ENCODE measurements at places on chromosomes 13 and 19. TPM values are rescaled to one million over a fixed set of nuclear protein-coding genes. Genes with fewer than 3 reads are reported as not detected.

SIGLEC14 gene
- total RNA-seq, result not detected

GPR4 gene
- not detected for total RNA-seq

GFY gene
- not detected for total RNA-seq

CYP4F11 gene
- not detected for total RNA-seq

MLLT1 gene
- 40.5 TPM for total RNA-seq

DNA sequence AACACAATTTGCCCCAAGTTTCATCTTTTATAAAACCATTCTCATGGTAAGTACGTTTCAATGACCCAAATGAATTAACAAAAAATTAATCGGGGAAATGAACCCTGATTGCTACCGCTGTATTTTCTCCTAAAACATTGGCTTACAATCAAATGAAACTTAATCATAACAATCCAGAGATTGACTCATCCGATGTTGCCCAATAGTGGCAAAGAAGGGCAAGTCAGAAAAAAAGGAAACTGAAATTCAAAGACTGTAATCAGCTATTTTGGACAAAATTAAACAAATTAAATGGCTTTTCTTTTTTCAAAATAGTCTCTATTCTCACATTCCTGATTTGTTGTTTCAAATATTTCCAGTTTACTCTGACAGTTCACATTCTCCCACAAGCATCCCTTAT is 3.9 kb upstream of the ACOD1 start:
- no peak overlapping the region for H3K4me3 ChIP-seq
- no peak overlapping the region for H3K27ac ChIP-seq
- no peak for DNase-seq
- peaks cover 2% of the 10 kb centered on the region for H3K27me3 ChIP-seq

- H3K27ac ChIP-seq, result no peak overlapping the region
- H3K4me3 ChIP-seq, result no peak overlapping the region
- peaks cover 25% of the 10 kb centered on the region for H3K36me3 ChIP-seq
- H3K27me3 ChIP-seq, result no peaks in the 10 kb centered on the region
- no peaks in the 10 kb centered on the region for H3K4me1 ChIP-seq
- DNase-seq, result no peak
Measured at GRCh38 chr19:53172889-53173288, 14.0 kb upstream of the ZNF347 start.

- no peaks in the 10 kb centered on the region for H3K27me3 ChIP-seq
- H3K36me3 ChIP-seq, result peaks cover 18% of the 10 kb centered on the region
Measured at GRCh38 chr19:6249296-6249695, 30.5 kb downstream of the MLLT1 start.

GRCh38 chr13:110045202-110045601 is 258.8 kb upstream of the IRS2 start:
- H3K27me3 ChIP-seq, result peaks cover 5% of the 10 kb centered on the region
- no peak overlapping the region for H3K4me3 ChIP-seq
- DNase-seq, result no peak
- H3K27ac ChIP-seq, result no peak overlapping the region

- peaks cover 9% of the 10 kb centered on the region for H3K36me3 ChIP-seq
- no peak overlapping the region for H3K4me3 ChIP-seq
- peaks cover 8% of the 10 kb centered on the region for H3K4me1 ChIP-seq
- no peak for DNase-seq
- H3K27me3 ChIP-seq, result peaks cover 16% of the 10 kb centered on the region
- H3K27ac ChIP-seq, result no peak overlapping the region
Measured at GRCh38 chr19:44712864-44713515, 14.0 kb downstream of the CEACAM16 start.

DNA sequence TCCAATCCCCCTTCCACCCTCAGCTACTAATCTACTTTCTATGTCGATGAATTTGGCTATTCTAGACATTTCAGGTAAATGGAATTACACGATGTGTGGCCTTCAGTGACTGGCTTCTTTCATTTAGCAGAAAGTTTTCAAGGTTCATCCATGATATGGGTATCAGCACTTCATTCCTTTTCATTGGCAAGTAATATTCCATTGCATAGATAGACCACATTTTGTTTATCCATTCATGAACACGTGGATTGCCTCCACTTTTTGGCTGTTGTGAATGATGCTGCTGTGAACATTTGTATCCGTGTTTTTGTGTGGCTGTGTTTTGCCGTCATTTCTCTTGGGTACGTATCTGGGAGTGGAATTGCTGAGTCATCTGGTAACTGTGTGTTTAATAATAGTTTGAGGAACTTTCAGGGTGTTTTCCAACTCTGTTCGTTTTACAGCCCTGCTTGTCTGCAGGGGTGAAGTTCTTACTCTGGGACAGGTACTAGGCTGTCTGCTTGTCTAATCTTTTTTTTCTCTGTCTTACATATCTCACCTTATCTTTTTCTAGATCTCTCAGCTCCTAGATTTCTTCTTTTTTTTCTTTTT is 32.5 kb downstream of the MARK4 start:
- DNase-seq, result no peak
- no peaks in the 10 kb centered on the region for H3K4me1 ChIP-seq
- H3K36me3 ChIP-seq, result peaks cover 11% of the 10 kb centered on the region
- H3K27me3 ChIP-seq, result no peaks in the 10 kb centered on the region
- no peak overlapping the region for H3K4me3 ChIP-seq
- no peak overlapping the region for H3K27ac ChIP-seq

GRCh38 chr19:16325161-16325527 is 518 bp downstream of the KLF2 start:
- H3K27me3 ChIP-seq, result peaks cover 48% of the 10 kb centered on the region
- DNase-seq, result peak; percentile 66

DNA sequence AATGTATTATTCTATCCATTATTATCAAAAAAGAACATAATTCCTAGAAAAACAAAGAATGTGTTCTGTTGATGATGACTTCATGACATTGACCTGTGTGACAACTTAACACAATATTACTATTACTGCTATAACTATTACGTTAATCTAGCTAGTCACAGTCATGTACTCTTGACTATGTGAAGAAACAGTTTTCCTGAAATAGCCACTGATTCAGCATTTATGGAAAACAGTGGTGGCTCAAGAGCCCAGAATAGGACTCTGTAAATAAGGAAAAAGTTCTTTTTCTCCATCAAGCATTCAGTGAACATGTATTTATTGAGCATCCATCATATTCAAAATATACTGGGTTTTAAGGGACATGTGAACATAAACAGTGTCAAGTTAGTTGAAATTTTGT is 93.5 kb downstream of the COG6 start:
- H3K4me3 ChIP-seq, result no peak overlapping the region
- DNase-seq, result no peak
- no peaks in the 10 kb centered on the region for H3K27me3 ChIP-seq
- no peaks in the 10 kb centered on the region for H3K4me1 ChIP-seq
- no peak overlapping the region for H3K27ac ChIP-seq

DNA sequence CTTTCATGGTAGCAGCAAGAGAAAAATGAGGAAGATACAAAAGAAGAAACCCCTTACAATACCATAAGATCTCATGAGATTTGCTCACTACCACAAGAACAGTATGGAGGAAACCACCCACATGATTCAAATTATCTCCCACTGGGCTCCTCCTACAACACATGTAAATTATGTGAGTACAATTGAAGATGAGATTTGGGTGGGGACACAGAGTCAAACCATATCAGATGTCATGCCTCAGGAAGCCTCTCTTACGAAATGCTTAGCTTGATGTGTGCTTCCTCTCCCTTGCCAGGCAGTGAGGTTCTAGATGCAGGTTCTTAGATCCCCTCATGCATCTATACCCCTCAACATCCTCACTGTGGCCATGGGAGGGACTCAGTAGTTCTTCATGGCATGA is 63.2 kb upstream of the RGCC start:
- DNase-seq, result no peak
- no peaks in the 10 kb centered on the region for H3K4me1 ChIP-seq
- H3K27ac ChIP-seq, result no peak overlapping the region

DNA sequence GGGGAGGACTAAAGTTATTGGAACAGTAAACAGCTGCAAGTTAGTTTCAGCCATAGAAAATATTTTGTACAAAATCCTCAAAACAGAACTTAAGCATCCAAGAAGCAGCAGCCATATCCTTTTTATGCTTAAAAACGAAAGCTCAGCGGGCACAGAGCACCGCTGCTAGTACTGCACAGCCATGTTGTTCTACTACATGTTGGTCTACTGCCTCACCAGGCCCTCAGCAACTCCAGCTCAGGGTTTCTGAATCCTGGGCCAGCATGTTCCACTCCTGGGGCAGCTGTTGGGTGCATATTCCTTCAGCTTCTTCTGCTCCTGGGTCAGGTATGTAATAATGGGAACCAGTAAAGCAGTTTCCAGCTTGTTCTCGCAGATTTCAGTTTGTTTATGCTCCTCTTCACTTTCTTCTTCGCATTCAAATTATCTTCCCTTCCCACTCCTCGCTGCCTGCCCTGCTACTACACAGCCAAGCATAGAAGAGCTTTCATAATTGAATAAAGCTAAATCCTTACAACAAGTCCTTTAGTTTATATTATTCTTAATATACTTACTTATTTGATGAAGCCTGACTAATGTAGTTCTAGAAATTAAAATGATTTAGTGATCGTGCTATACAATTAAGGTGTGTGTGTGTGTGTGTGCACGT is 820.5 kb upstream of the ATXN8OS start:
- no peaks in the 10 kb centered on the region for H3K36me3 ChIP-seq
- DNase-seq, result no peak
- H3K4me1 ChIP-seq, result no peaks in the 10 kb centered on the region
- H3K4me3 ChIP-seq, result no peak overlapping the region
- H3K27me3 ChIP-seq, result no peaks in the 10 kb centered on the region
